ENCODE measurements at places on chromosomes 6 and 20.

GRCh38 chr6:40860443-40860842 lies 178.6 kb downstream of the UNC5CL start:
- no peak for DNase-seq

DNA sequence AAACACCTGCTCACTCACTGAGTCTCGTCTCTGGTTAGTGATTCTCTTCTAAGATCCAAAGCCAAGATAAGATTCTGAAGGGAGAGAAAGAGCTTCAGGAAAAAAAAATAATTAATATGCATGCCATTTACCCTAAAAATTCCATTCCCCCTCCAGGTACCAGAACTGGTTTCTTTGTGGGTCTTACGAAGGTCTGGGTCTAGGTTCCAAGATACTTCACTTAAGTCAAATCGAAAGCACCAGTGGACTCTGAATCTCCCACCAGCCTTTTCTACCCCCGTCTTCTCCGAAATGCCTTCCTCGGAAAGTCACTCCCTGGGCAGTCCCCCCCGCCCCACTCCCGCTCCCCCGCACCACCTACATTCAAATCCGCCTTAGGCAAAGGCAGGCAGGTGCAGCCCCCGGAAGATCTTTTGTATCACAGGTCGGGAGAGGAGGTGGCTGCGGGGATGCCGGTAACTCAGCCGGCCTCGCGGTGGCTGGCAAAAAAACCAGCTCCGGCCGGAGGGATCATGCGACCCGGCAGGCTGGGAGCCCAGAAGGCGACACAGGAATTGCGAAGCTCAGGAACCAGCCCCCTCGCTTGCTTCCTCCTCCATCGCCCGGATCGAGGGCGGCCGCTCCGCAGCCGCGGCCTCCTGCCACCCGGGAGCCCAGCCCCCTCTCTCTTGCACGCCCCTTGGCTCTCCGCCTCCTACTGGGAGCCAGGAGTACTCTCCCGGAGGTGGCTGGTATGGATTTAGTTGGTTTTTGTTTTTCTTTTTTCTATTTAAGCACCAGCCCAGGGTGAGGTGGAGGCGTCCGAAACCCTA lies at the start of gene BCL2L1:
BCL2L1 (minus strand) TSS at position 612 of the 812 bp plus-strand sequence. CDS start 650 bp downstream, outside the sequence.
- DNase-seq = peak; percentile 88

GRCh38 chr6:18680842-18681241 lies 293.7 kb downstream of the RNF144B start:
- no peak for DNase-seq

DNA sequence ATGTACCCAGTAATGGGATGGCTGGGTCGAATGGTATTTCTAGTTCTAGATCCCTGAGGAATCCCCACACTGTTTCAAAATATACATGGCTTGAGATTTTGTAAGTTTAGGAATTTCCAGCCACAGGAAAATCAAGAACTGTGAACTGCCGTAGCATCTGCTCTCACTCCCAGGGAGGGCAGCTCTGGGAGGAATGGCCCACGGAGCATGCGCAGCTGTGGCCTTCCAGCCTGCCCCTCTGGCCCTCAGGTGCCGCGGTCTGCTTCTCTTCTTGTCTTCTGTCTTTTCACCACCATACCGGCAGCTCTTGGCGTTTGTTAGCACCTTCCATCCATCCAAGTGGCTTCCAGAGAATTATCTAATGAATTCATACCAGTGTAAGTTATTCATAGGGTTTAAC lies 19.9 kb upstream of the EXOC2 start:
- no peak for DNase-seq

DNA sequence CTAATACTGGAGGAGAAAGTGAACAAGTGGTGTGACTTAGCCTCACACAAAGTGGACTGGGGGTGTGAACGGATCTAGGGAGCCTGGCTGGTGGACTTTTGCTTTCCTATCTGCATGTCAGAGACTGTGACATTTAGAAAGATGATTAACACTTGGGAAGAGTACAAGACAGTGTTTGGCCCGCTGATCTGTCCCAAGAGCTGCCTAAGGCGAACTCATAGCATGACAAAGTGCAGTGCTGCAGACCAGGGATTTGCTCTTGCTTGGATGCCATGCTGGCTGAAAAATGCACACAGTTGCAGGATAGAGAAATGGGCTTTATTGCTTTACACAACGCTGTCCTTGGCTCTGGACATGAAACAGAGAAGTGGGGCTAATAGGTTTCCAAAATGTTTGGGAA lies 386.0 kb upstream of the MAN1A1 start:
- no peak for DNase-seq

DNA sequence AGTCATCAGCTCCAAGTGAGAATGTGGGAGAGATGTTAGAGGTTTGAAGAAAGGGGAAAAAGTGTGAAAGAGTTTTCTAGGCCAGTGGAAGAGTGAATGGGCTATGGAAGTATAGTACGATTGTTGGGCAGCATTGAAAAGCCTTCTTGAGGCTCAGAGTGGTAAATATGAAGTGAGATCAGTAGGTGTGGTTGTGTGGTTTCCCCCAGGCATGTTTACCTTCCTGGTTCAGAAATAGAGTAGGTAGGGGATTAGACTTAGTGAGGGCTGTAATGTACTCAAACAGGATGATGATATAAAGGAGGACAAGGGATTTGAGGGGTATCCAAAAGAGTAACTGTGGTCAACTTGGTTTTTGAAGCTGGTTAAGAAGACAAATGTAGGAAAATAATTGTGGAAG lies 3.7 kb downstream of the MLIP start:
- no peak for DNase-seq

DNA sequence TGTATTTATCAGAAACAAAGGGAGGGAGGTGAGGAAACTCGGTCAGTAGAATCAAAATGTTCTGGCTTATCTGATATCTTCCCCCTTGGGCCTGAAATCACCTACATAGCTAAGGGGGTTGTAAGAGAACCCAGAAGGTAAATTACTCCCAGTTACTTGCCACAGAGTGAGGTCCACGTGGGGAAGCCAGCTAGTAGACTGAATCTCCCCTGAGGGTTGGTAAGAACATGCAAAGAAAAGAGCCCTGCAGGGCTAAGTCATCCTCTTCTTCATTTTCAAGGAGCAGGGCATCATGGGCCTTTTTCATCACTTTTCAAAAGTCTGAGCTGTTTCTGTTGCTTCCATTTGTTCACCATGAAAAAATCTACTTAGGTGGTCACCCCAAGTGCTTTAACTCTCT lies 115.4 kb downstream of the QRSL1 start:
- DNase-seq = no peak

GRCh38 chr6:126176282-126176681 lies 163.6 kb upstream of the CENPW start:
- DNase-seq = peak; percentile 35

DNA sequence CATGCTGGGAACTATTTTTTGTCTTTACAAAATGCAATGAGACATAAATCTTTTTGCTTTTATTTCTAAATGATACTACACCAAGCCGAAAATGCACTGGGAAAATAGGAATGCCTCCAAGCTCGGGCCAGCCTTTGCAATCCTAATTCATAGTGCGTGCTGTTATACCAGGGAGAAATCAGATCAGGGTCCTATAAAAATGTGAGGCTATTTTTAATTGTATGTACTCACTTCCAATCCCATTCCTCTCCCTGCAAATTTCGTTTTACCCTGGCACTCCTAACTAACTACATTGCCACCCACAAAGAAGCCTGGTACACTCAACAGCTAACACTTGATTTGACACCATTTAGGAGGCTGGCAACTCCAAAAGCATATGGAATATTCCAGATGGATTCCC lies 350.6 kb upstream of the ZFP64 start:
- DNase-seq = no peak

DNA sequence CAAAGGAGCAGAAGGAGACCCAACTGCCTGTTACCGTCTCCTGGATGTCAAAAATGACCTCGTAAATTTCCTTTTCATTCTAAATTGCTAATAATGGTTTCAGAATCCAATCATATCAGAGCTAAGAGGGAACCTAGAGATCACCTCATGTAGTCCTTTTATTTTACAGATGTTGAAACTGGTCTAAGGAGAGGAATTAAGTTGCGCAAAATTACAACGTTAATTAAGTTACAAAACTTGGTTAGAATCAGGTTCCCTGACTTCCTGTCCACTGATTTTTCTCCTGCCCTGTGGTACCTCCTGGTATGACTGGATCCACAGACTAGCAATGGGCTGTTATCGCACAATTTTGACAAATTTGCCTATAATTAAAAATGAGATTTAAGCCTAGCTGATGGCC lies 9.0 kb upstream of the STK38 start:
- no peak for DNase-seq

DNA sequence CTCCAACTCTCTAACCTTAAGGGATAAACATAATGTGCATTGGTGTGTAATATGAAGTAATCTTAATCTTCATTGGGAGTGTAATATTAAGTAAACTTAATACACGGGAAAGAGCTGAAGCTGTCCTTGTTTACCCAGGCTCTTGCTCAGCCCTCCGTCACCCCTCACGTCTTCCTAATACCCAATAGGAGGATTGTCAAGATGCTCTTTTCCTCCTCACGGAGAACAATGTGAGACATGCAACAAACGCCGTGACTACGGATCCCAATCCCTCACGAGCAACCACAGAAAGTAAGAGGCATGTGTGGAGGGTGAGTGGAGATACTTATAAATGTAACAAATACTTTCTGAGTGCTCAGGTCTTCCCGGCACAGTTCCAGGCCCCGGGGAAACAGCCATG lies 11.0 kb downstream of the KIF16B start:
- no peak for DNase-seq

DNA sequence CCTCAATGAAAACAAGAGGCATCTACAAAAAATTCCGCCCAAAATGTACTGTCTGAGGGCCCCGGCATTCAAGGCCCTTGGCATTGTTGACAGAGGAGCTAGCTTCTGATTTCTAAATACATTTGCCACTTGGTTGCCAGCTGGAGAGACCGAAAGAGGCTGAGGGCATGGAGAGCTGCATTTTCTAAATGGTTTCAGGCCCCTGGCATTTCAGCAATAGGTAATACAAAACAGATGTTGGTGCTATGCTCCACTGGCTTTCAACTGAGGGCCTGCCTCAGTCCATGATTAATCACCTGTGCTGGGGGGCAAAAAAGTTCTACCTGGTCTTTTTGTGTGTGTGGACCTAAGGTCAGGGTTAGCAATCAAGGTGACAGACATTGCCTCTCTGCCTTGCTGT lies 79.5 kb upstream of the ISM1 start:
- DNase-seq = peak; percentile 22

DNA sequence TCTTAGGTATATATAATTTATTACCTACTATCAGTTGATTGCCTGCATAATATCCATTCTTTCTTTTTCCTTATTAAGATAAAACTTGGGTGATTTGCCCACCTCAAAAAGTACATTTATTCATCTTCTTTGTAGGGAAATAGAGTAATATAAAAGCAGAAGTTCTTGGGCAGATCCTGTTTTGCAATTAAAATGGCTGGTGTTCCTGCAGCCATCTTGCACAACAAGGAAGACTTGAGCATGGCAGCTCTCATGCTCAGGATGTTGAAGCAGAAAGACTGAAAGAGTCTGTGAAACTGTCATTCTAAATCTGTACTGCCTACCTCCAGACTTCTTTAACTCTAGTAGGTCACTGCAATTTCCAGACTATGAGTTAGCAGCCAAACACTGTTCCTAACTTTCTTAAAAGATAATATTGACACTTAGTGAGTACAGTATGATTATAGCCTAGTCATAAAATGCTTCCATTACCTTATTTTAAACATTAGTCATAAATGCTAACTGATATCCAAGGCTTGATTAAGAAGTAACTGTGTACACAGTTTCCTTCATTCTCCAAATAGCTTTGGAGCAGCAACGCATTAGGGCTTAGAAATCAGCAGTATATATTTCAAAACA lies 24.6 kb upstream of the HTR1B start:
- DNase-seq = no peak

GRCh38 chr6:132445201-132445951 lies 44.1 kb upstream of the MOXD1 start:
- DNase-seq = peak; percentile 84

DNA sequence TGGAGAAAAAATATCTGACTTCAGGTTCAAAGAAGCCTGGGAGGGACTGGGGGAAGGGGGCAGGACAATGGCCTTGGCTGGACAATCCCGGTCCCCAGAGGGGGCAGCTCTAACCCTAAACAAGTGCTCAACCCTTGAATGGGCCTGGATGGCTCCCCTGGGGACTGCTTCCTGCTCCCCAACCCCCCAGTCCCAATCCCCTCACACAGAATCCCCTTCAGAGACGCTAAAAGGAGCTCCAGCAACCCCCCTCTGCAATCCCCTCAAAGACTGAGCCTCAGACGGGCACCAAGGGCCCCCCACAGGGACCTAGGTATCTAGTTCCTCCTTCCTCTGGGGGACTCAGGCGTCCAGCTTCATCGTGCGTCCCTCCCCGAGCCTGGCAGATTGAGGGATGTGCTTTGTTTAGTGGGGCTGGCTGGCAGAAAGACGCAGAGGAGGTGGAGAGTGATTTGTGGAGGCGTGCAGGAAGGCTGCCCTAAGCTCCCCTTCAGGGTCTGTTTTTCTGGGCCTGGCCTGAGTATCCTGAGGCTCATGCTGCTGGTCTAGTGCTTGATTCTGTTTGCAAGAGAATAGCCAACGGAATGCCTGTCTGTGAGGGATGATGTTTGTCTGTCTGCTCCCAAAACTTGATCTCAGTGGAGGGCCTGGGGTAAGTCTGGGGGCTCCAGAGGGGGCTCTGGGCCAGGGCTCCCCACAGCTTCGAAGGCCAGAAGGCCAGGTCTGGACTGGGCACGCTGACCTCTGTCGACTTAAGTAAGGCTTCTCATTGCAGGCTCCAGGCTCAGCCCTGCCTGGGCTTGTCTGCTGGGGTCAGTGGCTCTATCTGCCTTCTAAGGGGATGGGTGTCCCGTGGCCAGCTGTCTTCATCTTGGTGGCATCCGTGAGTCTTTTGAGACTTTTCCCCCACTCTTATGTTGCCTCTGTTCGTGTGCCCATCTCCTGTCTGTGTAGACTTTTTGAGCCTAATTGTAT lies 1.7 kb upstream of the POU5F1 start:
- no peak for DNase-seq

- DNase-seq = no peak
These were observed 151.7 kb downstream of the ZFAND3 start for GRCh38 chr6:37971266-37971665.

DNA sequence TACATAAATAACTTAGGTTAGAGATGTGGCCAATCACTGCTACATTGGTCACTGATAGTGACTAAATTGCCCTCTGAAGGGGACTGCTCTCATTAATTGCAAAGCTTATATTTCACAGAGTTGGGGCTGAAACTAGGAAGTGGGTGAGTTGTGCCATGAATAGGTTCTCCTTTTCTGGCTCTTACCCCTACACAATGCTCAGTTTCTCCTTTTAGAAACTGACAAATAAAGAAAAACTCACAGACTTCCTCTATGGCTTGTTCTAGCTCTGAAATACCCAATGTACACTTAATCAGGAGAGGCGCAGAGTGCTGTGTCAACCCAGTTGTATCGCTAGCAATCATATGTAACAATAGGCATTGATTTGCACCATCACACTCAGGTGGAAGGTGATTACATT lies 41.2 kb upstream of the PROKR2 start:
- no peak for DNase-seq

- no peak for DNase-seq
These were observed 3.1 kb upstream of the SPATA2 start for GRCh38 chr20:49918446-49918845.

DNA sequence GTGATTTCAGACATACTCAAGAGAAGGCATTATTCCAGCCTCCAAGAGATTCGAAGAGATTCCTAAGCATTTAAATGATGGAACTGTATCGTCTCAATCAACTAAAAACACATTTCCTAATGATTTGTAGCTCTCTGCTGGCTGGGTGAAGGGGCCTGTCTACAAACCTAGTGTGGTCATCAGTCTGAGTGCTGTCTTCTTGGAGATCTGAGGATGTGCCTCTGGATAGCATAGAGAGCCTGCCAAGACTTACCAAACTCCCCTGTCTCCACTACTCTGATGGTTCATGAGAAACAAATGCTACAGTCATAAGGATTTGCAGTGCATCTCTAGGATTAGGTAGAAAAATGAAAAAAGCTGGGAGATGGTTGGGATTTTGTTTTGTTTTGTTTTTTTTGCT lies 176.9 kb upstream of the CITED2 start:
- DNase-seq = no peak

- DNase-seq = no peak
These were observed 12.8 kb downstream of the RBCK1 start for GRCh38 chr20:420721-421574.

All from astrocyte of the spinal cord (primary cell).